HCT116 (cell line): ENCODE measurements at places on chromosomes 4 and X. TPM values are rescaled to one million over a fixed set of nuclear protein-coding genes. Genes with fewer than 3 reads are reported as not detected.

GRCh38 chr4:176380352-176381157 lies 60.8 kb downstream of the SPCS3 start:
- no peaks in the 10 kb centered on the region for H3K27me3 ChIP-seq
- H3K27ac ChIP-seq: no peak overlapping the region
- no peaks in the 10 kb centered on the region for H3K36me3 ChIP-seq
- no peak overlapping the region for H3K4me3 ChIP-seq

GRCh38 chr4:125105561-125105960 lies 209.2 kb upstream of the FAT4 start:
- no peaks in the 10 kb centered on the region for H3K27me3 ChIP-seq
- no peak overlapping the region for H3K4me3 ChIP-seq
- DNase-seq: no peak
- H3K36me3 ChIP-seq: no peaks in the 10 kb centered on the region
- no peaks in the 10 kb centered on the region for H3K4me1 ChIP-seq

- H3K27ac ChIP-seq: no peak overlapping the region
- no peaks in the 10 kb centered on the region for H3K4me1 ChIP-seq
- no peaks in the 10 kb centered on the region for H3K27me3 ChIP-seq
- no peaks in the 10 kb centered on the region for H3K36me3 ChIP-seq
Observed at GRCh38 chr4:46946919-46947536, 38.0 kb upstream of the COX7B2 start.

DNA sequence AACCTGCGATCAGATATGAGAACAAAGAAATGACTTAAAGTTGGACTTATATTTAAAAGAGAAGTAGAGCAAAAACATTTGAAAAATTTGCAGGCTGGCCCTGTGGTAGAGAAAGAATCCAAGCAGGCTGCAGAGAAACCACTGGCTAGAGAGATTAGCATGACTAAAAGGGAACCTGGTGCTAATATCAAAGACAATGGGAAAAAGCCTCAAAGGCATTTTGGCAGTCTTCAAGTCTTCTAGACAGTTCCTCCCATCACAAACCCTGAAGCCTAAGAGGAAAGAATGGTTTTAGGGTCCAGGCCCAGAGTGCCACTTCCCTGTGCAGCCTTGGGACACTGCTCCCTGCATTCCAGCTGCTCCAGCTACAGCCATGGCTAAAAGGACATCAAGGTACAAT lies 33.4 kb downstream of the KCTD8 start:
- H3K27me3 ChIP-seq: no peaks in the 10 kb centered on the region
- H3K4me1 ChIP-seq: no peaks in the 10 kb centered on the region
- no peak for DNase-seq
- H3K36me3 ChIP-seq: no peaks in the 10 kb centered on the region
- H3K27ac ChIP-seq: no peak overlapping the region

GRCh38 chr4:126264839-126265238 lies 950.1 kb downstream of the FAT4 start:
- H3K4me3 ChIP-seq: no peak overlapping the region
- H3K4me1 ChIP-seq: no peaks in the 10 kb centered on the region
- no peak overlapping the region for H3K27ac ChIP-seq

GRCh38 chr4:68147079-68147478 lies 17.4 kb upstream of the TMPRSS11F start:
- no peaks in the 10 kb centered on the region for H3K27me3 ChIP-seq
- no peak overlapping the region for H3K27ac ChIP-seq
- no peaks in the 10 kb centered on the region for H3K36me3 ChIP-seq
- no peaks in the 10 kb centered on the region for H3K4me1 ChIP-seq
- DNase-seq: no peak

DNA sequence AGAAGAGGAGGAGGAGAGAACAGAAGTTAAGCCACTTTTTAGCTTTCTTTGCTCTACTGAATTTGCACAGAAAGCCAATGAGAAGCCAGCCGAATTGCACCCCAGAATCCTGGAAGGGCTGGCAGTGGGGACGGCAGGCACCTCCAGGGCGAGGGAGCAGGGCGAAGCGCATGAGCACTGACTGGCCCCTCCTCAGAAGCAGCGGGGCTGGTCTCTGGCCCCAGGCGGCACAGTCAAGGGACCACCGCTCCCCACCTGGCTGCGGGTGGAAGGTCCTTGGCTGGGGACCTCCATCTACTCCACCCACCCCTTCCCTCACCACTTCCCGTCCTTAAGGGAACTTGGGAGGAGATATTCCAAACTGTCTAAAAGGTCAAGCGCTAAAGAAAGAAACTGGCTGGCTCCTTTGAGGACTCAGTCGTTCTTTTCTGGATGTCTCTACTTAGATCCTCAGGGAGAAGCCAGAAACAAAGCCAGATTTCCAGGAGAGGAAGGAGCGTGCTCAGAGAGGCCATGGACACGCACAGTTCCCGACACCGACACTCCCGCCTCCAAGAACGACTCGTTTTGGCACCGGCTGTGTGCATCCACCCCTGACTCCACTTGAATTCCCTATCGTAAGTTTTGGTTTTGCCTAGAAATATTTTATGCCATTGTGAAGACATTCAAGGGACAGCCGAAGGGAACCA lies 59.5 kb upstream of the CRMP1 start:
- H3K27ac ChIP-seq: no peak overlapping the region
- H3K4me3 ChIP-seq: no peak overlapping the region
- no peaks in the 10 kb centered on the region for H3K4me1 ChIP-seq
- peaks cover 23% of the 10 kb centered on the region; the same call in 1 of the 2 replicates for H3K27me3 ChIP-seq
- DNase-seq: no peak

GRCh38 chr4:15531792-15532191 lies 62.1 kb downstream of the CC2D2A start:
- H3K4me1 ChIP-seq: no peaks in the 10 kb centered on the region
- no peaks in the 10 kb centered on the region for H3K36me3 ChIP-seq
- DNase-seq: no peak
- no peaks in the 10 kb centered on the region for H3K27me3 ChIP-seq
- H3K4me3 ChIP-seq: no peak overlapping the region
- H3K27ac ChIP-seq: no peak overlapping the region

DNA sequence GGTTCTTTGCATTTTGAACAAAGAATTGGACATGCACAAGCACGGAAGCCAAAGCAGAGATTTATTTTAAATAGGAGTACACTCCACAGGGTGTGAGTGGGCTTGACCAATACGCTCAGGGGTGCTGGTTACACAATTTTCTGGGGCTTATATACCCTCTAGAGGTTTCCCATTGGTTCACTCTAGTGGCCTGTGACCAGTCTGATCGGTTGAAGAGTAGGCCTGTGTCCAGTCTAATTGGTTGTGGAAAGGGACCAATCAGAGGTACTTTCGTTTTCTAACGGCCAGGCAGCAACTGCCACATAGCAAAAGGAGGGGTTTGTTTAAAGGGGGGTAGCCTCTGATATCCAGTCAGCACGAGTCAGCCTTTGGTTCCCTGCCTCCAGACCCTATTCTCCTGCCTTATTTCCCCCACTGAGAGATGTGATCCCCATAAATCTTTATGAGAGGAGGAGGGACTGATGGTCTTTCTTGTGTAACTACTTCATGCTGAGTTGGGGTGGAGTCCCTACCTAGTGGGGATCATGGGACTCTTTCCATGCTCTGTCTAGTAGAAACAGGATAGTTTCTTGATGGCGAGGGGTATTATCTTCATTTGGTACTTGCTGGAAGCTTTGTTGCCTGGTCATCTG lies 11.3 kb upstream of the AREG start:
- no peak overlapping the region for H3K4me3 ChIP-seq
- no peak overlapping the region for H3K27ac ChIP-seq
- no peaks in the 10 kb centered on the region for H3K36me3 ChIP-seq
- no peaks in the 10 kb centered on the region for H3K27me3 ChIP-seq
- H3K4me1 ChIP-seq: peaks cover 12% of the 10 kb centered on the region
- no peak for DNase-seq

- H3K4me3 ChIP-seq: no peak overlapping the region
- no peaks in the 10 kb centered on the region for H3K4me1 ChIP-seq
- no peaks in the 10 kb centered on the region for H3K27me3 ChIP-seq
- no peak overlapping the region for H3K27ac ChIP-seq
Observed at GRCh38 chrX:144715337-144715736, 532.0 kb upstream of the SPANXN1 start.

- no peaks in the 10 kb centered on the region for H3K27me3 ChIP-seq
- no peak overlapping the region for H3K4me3 ChIP-seq
- no peak overlapping the region for H3K27ac ChIP-seq
- DNase-seq: no peak
Observed at GRCh38 chr4:175772170-175772705, 39.8 kb downstream of the GPM6A start.

NPY5R gene
- not detected for total RNA-seq

CT45A5 gene
- total RNA-seq: not detected

LRAT gene
- 3.8 TPM for total RNA-seq

PNMA3 gene
- not detected for total RNA-seq

UGT2A1 gene
- not detected for total RNA-seq

RIPPLY1 gene
- 0.27 TPM for total RNA-seq

BTC gene
- 4.5 TPM for total RNA-seq
